ENCODE measurements at places on chromosomes 6 and 20.

GRCh38 chr20:4864311-4864752 lies 137.0 kb downstream of the SLC23A2 start:
- no peak for ATAC-seq

DNA sequence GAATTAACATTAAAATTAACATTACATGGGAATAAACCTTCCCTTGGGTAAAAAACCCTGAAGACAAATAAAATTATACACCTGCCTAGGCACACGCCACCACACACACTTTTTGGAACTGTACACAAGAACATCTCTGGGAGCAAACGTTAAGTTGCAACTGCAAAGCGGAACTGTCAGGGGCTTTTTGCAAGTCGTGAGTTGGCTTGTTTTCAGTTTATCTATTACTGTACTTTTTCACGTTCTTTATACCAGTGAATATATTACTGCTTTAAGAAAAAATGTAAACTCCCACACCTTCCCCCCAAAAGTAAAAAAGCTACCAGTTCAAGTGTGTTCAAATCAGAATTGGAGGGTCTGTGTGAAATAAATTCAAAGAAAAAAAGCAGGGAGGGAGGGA lies 65.5 kb upstream of the NFATC2 start:
- no peak for ATAC-seq

DNA sequence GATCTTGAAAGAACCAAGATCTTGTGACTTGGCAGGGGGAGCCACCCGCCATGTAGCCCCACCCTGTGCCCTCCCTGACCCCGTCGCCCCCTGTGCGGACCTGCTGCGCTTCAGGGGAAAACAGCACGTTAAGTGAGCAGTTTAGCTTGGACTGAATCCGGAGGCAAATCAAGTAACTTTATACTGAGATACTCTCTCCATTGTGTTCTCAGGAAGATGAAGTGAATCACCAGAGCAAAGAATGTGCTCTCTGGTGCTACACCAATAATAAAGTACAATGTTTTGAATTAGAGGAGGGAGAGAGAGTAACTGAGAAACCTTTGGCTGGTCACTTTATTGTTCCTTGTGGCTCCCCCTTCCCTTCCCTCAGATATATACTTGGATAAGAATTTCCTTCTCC lies 83.4 kb downstream of the TXNDC5 start:
- no peak for ATAC-seq

DNA sequence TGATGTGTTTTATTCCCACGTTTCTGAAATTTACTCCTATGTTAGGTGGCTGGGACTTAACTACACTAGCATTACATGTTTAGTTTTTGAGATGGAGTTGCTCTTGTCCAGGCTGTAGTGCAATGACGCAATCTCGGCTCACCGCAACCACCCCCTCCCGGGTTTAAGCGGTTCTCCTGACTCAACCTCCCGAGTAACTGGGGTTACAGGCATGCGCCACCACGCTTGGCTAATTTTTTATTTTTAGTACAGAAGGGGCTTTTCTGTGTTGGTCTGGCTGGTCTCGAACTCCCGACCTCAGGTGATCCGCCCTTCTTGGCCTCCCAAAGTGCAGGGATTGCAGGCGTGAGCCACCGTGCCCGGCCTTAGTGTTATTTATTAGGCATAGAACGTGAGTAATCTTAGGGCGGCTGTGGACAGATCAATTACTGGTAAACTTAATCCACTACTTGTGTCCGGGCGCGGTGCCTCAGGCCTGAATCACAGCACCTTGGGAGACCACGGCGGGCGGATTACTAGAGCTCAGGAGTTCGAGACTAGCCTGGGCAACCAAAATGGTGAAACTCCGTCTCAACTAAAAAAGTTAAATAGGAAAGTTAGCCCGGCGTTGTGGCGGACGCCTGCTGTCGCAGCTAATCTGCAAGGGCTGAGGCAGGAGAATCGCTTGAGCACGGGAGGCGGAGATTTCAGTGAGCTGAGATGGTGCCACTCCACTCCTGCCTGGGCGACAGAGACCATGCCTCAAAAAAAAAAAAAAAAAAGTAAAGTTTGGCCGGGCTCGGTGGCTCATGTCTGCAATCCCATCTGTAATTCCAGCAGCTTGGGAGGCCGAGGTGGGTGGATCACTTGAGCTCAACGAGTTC lies 123.7 kb upstream of the BTN3A2 start:
- ATAC-seq, result peak; percentile 5

DNA sequence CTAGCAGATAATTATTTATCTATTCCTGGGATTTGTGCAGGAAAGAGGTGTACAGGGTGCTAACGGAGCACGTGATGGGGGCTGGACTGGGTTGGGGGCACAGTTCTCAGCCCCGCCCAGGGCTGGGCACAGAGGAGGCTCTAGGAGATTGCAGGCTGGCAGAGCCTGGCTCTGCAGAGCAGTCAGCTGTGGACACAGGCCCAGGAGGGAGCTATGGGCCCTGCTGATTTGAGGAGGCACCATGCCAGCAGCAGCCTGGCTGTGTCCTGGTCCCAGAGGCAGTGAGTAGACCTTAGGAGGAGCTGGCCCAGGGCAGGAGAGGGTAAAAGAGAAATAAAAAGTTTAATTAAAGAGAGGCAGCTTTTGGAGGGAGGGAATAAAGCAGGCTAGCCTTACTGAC lies 19.3 kb downstream of the MAFB start:
- no peak for ATAC-seq

DNA sequence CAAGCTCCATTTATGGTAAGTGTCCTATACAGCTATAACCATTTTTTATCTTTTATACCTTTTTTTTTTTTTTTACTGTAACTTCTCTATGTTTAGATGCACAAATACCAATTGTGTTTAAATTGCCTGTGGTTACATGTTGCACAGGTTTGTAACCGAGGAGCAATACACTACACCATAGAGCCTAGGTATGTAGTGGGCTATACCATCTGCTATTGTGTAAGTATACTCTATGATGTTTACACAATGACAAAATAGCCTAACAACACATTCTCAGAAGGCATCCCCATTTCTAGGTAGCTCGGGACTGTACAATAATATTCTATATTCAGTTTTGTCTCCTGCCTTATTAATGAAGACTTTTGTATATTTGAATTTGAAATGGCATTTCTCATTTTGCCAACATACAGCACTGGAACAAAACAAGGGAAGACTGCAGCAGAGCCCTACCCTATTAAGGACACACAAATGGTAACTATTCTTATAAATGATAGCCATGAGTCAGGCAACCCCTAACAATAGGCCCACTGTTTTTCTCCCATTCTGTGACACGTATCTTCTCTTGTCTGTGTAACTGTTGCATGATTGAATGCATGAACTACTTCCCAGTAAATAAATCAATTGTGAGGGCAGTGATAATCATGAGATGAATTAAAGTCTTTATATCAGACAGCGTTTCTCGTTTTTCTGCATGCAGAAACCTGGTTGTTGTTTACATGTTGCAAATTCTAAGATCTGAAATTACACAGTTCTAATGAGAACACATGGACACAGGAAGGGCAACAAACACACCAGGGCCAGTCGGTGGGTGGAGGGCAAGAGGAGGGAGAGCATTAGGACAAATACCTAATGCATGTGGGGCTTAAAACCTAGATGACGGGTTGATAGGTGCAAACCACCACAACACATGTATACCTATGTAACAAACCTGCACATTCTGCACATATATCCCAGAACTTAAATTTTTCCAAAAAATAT lies 173.9 kb downstream of the EPM2A start:
- ATAC-seq, result peak; percentile 98

DNA sequence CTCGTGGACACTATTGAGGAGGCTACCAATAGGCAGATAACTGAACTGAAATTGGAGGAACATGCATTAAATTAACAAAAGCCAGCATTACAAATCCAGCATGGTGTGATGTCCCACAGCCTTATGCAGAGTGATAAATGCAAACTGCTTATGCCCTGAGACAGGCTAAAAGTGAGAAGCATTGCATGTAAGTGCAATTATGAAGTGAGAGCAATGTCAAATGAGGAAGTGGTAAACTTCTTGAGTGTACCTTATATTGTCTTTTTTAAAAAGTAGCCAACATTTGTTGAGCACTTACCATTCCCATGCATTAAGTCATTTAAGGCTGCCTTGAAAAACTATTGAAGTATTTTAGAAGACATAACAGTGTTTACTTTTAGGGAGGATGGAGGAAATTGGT lies 212.2 kb downstream of the TBC1D7 start:
- ATAC-seq, result no peak

DNA sequence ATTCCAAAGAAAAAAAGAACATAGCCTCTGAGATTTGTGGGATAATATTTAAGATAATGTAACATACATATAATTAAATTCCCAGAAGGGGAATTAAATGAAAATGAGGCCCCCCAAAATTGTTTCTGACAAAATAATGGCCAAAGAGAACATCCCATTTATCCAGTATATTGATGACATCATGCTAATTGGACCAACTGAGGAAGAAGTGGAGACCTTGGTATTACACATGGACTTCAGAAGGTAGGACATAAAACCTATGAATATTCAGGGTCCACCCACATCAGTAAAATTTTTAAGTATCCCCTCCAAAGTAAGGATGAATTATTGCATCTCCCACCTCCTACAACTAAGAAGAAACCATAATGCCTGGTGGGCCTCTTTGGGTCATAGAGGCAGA lies 15.6 kb upstream of the RBM24 start:
- no peak for ATAC-seq

DNA sequence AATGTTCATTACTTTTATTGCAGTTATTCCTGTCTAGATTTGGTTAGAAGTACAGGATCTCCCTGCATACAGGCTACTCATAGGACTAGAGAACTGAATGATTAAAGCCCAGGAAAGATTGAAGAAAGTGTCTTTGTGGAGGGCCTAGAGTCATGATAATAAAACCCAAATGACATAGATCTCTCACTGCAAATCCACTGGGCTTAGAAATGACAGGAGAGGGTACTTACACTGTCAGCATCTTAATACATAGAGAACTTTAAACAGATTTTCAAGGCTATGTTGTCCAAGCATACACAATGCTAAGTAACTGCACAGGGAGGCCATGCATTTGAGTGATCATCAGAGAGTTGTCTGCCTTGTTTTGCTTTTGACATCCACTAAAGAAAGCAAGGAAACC lies 383.8 kb upstream of the MAP3K7 start:
- ATAC-seq, result no peak

GRCh38 chr20:24406750-24407149 lies 62.7 kb upstream of the SYNDIG1 start:
- ATAC-seq, result peak; percentile 23

DNA sequence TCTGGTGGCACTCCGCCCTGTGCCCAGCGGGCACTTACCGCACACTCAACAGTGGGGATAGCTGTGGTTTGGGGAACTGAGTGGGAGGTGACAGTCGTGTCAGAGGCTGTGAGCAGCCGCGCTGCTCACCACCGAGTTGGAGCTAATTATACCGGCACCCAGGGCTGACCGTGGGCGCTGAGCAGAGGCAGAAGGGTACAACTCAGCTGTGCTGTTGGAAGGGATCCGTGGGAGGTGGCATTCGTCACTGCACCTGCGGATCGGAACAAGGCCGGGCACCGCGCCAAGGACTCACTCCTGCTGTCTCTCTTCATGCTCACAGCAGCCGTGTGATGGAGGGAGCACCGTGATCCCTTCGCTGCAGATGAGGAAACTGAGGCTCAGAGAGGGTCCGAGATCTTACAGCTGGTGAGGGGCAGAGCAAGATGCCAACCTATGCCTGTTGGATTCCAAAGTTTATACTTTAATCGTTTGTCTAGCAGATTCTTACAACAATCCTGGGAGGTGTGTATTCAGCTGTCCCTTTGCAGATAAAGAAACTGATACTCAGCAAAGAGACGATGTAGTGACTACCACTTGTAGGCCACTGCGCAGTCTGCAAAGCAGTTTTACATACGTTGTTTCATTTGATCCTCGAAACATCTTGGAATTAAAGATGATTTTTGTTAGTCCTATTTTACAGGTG lies 713 bp upstream of the ELMO2 start:
- ATAC-seq, result peak; percentile 22

GRCh38 chr20:20824924-20825584 lies 112.6 kb upstream of the RALGAPA2 start:
- no peak for ATAC-seq

DNA sequence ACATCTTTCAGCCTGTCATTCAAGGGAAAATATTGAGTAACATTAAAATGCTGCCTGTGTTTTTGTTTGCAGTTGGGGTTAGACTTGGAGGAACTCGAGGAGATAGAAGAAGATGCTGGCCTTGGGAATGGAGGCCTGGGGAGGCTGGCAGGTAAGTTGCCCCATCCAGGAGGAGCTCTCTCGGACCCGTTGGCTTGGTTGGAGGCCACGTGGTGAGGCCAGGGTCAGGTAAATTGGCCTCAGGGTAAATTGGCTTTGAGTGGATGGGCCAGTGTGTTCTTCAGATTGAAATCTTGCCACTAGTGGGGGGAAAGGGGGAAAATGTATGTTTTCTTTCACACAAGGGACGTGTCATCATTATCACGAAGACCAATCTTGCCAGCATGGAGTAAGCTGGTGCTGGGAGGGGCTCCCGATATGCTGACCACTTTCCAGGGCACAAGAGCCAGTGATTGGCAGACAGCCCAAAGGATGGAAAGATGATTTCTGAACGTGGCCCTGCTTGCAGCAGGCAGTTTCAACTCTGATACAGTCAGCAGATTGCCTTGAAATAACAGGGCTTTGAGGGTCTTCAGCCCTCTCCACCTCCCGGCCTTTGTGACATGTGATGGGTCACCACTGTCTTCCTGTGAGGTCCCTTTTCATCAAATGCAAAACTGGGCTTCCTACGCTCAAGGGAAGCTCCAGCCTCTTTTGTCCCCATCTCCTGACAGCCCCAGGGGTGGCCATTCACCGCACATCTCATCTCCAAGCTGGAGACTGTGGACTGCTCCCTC lies 21.4 kb downstream of the PYGB start:
- ATAC-seq, result no peak

DNA sequence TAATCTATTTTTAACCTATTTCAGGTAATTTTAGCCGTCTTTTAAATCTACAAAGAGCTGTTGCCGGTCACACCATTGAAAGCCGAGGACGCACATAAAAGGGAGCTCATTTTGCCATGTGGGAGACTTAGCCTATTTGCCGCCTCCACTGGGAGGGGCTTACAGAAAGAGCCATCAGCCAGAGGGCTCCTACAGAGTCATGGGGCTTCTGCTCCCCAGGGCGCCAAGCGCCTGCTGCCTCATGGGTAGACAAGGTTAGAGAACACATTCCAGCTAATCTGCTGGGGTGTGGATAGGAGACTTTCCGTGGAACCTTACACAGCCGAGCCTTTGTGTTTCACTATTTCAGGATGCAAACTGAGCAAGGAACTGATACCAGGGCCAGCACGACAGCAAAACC lies 12.6 kb downstream of the PCMTD2 start:
- ATAC-seq, result no peak

- ATAC-seq, result no peak
These were observed 270.6 kb downstream of the KHDC1L start for GRCh38 chr6:72954716-72955115.

- ATAC-seq, result peak; percentile 65
These were observed 117.4 kb upstream of the HDGFL1 start for GRCh38 chr6:22451962-22452361.

DNA sequence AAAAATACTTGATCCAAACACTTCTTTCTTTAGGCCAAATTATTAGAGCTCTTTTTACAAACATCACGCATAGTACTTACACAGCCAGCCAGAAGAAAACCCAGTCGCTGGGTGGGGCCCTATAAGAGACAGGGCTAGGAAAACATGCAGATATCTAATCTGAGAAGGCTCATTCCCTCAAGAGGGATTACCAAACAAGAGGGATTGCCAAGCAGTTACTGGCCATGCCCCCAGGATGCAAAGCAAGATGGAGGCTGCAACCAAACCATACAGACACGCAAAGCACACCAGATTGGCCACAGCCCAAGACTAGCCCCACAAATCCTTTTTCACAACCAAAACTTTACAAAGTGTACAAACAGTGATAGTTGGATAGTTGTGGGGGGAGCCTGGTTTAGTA lies 1235.4 kb upstream of the GJE1 start:
- no peak for ATAC-seq

- ATAC-seq, result no peak
These were observed 22.8 kb upstream of the CCN6 start for GRCh38 chr6:112030961-112031660.

All from motor neuron (in vitro differentiated cells).